ENCODE measurements at places on chromosomes 5 and 9.

DNA sequence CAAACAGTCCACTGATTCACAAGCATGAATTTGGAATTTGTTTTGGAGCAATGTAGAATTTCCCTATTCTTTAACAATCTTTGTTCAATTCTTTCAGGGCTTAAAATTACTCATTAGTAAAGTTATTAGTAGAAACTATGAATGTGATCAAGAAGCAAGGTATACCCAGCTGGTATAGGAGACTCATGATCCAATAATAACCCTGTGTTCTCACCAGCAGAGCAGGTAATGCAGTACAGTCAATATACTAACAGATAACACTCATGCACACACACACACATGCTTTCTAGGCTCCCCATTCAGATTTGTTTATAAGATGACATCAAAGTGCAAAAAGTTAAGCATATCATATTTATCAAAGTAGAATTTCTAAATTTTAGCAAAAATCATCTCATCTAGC is 445.2 kb downstream of the ELAVL2 start:
- no peak for DNase-seq

DNA sequence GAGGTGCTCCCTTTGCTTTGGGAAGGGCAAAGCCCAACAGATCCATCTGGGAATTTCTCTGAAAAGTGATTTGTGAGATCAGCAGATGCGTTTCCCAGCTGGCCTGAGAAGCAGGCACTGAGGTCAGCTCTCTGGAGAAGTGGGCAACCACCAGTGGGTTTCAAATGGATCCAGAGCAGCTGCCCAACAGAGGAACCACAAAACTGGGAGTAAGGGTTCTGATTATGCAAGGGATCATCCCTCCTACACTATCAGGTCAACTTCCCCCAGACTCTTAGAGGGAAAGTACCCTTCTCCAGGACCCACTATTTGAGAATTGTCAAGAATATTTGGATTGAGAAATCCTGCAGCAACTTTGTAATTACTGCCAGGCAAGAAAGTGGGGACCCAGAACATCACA is 21.7 kb downstream of the CCL28 start:
- DNase-seq, result no peak

DNA sequence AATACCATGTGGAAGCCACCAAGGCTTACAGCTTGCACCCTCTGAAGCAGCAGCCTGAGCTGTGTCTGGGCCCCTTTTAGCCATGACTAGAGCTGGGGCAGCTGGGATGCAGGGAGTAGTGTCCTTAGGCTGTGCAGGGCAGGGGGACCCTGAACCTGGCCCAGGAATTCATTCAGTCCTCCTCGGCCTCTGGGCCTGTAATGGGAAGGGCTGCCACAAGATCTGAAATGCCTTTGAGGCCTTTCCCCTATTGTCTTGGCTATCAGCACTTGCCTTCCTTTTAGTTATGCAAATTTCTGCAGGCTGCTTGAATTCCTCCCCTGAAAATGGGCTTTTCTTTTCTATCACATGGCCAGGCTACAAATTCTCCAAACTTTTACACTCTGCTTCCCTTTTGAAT is 9.0 kb downstream of the GPR150 start:
- DNase-seq, result no peak

- no peak for DNase-seq
Observed at GRCh38 chr5:180468732-180469585, 25.2 kb upstream of the CNOT6 start.

GRCh38 chr5:61332358-61332749 is 296 bp downstream of the ZSWIM6 start:
- DNase-seq, result peak; percentile 34

DNA sequence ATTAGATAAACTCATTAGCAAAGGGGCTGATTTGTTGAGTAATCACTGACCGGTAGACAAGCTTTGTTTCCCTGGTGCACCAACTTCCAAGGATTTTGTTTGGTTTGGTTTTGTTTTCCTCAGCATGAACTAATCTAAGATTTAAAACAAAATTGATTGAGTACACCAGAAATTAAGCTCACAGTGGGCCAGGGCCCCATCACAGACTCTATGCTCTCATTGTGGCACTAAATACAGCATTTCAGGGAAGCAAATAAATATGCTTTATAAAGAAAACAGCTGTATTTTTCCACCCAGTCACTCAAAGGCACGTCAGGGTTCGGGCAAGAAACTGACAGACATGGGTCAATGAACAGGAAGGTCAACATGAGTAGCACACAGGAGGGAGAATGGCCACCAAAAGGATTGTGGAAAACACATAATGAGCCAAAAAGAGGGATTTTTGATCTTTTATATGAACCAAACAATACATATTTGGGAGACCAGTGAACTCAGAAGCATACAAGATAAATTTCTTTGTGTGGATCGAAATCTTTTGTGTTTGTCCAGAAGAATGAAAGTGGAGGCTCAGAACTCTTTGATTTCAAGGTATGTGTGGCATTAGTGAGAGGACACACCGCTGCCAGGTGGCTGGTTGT is 8.8 kb downstream of the CFAP77 start:
- no peak for DNase-seq

DNA sequence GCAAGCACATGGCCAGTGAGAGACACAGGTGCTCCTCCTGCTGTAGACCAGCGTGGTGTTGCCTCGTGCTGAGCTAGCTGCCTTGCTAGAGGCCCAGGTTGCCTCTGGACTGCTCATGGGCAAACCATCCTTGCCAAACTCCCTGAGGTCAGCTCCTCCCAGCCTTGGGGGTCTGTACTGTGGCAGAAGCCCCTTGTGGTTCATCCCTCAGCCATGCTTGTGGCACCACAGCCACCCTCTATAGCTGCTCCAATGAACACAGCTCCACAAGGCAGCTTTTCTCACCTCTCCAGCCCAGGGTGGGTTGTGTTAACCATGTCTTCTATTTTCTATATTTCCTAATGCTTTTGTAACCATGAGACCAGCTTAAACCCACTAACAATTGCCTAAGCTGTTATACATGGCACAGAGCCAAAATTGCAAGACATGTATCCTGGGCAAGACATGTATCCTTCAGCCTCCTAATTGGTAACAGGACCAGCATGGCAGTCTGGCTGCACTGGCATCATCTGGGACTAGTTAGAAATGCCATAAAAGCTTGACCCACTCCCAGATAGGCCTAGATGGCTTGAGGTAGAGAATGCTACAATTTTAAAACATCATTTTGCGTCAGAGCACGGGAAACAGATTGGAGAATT is 183.1 kb upstream of the S1PR3 start:
- no peak for DNase-seq

GRCh38 chr5:85148701-85149100 is 764.0 kb upstream of the EDIL3 start:
- DNase-seq, result no peak

DNA sequence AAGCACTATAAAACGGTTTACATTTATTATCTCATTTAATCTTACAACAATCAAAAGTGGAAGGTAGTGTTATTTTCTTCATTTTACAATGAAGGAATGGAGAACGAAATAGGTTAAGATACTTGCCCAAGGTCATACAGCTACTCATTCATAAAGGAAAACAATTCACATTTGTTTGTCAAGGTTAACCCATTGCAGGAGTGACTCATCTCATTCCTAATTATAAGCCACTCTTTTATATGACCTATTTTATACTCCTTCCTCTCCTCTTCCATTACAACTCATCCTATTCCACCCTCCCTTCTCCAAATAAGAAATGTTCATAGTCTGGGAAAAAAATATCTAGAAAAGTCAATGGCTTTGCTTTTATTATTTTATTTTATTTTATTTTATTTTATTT is 29.6 kb downstream of the CRHBP start:
- no peak for DNase-seq

- DNase-seq, result no peak
Observed at GRCh38 chr9:107890921-107891465, 401.4 kb upstream of the KLF4 start.

DNA sequence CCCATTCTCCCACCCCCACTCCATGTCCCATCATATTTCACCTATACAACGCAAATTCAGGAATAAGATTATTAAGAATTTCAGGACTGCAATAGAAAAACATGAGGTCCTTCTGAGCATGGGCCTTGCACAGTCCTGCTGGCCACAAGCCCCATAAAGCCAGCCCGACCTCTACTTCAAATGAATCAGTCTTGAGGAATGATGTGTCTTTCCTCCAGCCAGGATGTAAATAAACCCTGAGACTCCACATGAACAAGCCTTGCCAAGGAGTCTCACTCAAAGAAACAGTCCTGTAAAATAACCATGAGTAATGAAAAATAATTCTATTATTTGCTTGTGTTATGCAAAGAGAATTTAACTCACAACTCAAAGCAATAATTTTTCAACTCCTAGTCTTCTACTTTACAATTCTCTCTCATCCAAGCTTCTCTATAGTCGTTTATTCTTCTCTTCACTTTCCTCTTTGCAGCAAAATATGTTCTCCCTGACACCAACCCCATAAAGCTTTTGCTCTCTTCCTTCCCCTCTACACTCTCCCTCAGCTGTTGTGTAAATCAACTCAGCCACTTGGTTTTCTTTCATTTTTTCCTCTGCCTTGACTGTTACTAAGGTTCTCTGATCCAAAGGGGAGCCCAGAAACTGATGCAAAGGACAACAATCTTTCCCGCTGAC is 140.1 kb upstream of the MOCS2 start:
- DNase-seq, result peak; percentile 48

DNA sequence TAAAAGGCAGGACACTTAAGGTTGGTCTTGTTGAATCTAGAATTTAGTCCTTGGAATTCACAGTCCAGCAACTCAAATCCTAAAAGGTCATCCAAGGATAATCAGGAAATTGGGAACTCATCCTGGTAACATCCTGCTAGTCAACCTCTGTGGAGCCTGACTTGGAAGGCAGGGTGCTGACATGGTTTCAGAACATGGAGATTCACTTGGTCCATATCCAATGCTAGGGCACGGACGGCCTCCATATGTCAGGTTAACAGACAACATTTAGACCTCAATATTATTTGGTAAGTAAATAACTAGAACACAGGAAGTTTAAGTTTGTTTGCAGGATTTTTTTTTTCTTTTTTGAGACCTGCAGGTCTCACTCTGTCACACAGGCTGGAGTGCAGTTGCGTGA is 783 bp upstream of the DNAH5 start:
- no peak for DNase-seq

GRCh38 chr9:134765785-134766184 is 114.8 kb upstream of the FCN2 start:
- no peak for DNase-seq

DNA sequence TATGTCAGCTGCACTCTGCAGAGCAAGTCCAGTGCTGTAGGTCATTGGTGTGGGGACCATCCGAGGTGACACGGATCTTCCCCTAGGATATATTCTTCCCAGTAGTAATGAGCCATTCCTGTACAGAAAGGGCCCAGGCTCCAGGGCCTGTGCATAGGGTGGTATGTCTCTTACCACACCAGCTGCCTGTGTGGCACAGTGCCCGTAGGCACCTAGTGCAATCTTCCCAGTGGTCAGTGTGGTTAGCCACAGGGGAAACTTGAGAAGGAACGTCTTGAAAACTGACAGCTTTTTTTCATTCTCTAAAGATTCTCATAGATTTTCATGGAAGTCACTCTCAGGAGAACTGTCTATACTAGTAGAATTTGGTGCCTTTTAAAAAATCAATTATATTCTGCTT is 39.8 kb downstream of the CYSTM1 start:
- DNase-seq, result no peak

DNA sequence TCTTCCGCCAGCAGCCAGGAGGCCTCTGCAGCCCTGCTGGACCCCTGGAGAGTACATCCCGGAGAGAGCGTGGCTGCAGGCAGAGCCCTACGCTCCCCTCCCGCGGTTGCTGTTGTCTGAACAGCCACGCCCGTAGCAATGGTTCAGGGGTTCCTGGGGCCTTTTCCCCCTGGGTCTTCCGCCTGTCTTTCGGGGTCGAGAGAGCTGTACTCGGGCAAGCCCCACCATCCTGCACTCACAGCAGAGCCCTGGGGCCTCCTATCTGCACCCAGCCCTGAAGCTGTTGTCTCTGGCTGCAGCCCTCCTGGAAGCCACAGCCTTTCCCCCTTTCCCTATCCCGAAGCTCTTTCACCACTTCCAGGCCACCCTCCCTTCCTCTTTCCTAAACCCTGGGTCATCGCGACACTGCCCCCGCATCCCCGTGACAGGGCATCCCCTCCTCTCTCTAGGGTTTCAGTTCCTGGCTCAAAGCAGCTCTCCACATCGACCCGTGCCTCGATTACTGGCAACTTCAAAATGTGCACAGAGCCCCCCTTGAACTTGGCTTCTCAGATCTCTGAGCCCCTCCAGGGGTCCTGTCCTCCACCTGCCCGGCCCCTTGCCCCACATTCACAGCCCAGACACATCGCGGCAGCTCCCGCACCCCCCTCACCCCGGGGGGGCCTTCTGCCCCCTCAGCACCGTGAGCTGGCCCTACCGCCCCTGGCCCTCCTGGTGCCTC is 43.9 kb upstream of the CEP72 start:
- DNase-seq, result no peak

DNA sequence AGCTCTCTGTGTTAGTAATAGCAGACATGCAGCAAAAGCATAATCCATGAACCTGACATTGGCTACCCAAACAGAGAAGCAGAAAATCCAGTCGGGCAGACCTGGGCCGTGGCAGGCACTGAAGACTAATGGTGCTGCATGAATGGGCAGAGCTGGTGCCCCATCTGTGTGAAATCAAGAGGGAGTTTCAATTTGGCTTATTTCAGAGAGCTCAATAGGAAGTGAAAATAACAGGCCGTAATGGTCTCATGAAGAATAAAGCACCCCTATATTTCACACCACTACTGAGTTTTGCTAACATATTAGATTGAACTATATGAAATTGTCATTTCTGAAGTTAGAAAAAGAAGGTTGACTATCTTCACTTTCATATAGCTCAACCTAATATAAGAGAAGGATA is 149.7 kb downstream of the ENC1 start:
- DNase-seq, result no peak

DNA sequence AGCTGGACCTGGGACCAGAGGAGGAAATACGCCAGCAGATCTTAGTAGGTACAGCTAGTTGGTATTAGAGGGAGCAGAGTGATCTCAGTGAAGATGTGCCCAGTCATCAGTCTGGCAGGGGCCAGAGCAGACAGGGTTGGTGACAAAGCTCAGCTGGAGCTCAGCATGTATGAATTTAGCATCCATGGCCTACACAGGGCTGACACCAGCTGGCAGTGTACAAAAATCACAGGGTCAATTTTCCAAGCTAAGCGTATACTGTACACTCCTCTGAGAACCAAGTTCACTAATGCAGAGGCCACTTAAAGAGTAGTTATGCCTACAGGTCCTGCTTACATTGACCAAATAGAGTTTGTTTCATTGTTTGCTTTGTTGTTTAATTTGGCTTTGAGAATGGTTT is 146.6 kb downstream of the SLC24A2 start:
- no peak for DNase-seq

- DNase-seq, result no peak
Observed at GRCh38 chr9:133250741-133251170, 24.2 kb downstream of the ABO start.

- DNase-seq, result no peak
Observed at GRCh38 chr5:144276034-144276822, 105.6 kb downstream of the KCTD16 start.

DNA sequence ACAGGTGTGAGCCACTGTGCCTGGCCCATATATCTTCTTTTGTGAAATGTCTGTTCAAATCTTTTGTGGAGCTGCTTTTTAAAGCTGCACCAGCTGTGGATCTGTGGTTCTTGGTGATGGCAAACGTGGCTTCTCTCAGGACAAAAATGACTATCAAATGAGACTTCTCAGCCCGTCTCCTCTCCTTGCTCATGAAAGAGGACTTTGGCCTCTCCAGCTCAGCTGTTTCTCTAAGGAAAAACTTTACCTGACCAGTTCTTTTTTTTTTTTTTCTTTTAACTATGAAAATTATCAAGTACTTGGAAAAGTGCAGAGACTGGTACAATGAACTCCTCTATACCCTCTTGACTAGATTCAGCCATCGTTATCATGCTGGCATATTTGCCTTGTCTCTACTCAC is 44.8 kb downstream of the RALGPS1 start:
- no peak for DNase-seq

- DNase-seq, result no peak
Observed at GRCh38 chr5:150255659-150256409, 33.7 kb downstream of the CAMK2A start.

Data from SW 1271 (cell line).